ENCODE measurements at places on chromosomes 1 and 21.

GRCh38 chr1:10881046-10881445, 84.6 kb upstream of the CASZ1 start:
- no peak for DNase-seq

- no peak for DNase-seq
Measured at GRCh38 chr21:41387042-41387819, 25.4 kb downstream of the MX2 start.

DNA sequence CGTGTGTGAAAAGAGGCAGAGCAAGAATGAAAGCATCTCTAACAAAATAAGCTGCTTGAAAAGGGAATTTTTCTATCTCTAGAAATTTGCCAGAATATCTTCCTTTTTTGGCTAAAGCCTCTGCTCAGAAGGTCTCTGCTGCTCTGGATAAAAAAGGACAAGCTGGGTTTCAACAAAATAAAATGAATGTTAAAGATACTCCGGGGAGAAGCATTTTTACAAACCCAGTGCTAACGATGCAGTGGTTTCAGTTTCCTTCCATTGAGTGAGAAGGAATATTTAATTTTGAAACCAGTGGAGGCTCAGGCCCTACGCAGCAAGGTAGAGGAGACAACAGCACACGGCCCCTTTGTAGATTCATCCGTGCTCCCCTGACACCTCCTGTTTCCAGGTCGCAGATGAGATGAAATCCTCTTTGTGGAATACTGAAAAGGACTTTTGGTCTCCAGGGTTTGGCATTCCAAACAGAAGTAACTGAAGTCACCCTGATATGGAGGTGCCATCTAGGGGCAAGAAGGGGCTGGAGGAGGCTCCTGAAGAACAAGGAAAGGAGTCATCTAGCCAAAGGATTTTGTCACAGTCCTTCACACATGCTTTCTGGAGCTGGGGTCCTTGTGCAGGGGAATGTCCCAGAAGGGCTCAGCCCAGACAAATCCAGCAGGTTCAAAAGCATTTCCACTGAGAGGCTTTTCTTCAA, 65.7 kb upstream of the SYT6 start:
- DNase-seq = no peak

GRCh38 chr1:2373551-2374251, 17.7 kb downstream of the MORN1 start:
- no peak for DNase-seq

DNA sequence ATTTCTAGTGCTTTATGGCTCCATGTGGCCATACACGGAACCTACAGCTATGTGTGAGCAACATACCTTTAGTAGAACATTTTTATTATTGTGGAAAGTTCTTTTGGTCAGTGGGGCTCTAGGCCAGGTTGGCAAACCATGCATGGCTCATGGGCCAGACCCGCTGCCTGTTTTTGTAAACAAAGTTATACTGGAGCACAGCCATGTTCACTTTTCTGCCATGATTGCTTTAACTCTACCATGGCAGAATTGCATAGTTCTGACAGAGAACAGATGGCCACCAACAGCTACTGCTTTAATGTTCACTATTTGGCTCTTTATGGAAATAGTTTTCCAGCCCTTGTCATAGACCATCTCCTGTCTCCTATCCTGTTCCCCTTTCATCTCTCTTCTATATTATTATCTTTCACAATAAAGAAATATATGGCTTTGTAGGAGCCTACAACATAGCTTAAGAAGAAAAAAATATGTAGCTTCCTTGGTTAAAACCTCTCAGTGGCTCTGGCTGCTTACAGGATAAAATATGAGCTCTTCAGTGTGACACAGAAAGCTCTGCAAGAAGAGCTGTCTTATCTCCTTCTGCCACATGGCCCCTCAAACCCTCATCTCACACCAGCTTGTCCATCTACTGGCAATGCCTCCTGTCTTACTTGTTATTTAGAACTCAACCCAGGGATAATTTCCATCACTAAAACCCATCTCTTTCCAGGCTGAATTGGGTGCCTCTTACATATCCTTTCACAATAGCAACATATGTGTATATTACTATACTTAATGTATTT, 54.6 kb upstream of the RWDD3 start:
- no peak for DNase-seq

- DNase-seq = peak; percentile 89
Measured at GRCh38 chr1:212608392-212608958, at the start of gene ATF3. Gene ATF3, plus strand, starts transcription at chr1:212608761. Its CDS starts 6,261 bp downstream, at chr1:212615022.

- no peak for DNase-seq
Measured at GRCh38 chr1:945688-946556, 13.1 kb downstream of the NOC2L start.

GRCh38 chr21:40882192-40882915, 35.4 kb upstream of the DSCAM start:
- no peak for DNase-seq

DNA sequence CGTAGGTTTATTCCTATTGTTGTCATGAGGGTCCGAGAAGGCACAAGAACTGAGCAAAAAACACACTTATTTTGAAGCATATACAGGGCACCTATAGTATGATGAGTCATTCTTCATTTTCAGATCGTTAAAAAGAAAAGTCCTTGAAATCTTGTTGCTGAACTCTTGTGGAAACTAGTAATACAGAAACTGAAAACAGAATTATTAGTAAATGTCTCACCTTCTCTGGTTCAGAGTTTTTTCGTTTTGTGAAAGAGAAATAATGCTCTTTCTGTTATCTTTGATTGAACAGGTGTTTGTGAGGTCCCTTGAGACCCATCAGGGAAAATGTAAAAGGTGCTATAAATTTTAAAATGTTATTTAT, 102.0 kb upstream of the COA6 start:
- DNase-seq = no peak

DNA sequence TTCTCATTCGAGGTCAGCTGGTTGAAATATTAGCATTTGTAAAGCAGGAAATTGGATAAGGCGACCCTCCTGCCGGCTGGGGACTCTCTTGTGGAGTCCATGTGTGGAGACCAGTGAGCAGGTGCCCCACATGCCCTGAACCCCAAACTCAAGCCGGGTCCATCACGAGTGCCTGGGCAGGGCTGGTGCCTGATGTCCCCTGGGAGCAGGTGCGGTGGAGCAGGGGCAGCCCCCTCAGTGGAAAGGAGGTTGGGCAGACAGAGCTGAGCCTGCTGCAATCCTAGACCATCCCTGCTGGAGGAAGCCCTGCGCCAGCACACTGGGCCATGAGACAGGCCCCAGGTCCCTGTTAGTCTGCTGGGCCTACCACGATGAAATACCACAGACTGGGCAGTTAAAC, 395.6 kb downstream of the NPHP4 start:
- no peak for DNase-seq

DNA sequence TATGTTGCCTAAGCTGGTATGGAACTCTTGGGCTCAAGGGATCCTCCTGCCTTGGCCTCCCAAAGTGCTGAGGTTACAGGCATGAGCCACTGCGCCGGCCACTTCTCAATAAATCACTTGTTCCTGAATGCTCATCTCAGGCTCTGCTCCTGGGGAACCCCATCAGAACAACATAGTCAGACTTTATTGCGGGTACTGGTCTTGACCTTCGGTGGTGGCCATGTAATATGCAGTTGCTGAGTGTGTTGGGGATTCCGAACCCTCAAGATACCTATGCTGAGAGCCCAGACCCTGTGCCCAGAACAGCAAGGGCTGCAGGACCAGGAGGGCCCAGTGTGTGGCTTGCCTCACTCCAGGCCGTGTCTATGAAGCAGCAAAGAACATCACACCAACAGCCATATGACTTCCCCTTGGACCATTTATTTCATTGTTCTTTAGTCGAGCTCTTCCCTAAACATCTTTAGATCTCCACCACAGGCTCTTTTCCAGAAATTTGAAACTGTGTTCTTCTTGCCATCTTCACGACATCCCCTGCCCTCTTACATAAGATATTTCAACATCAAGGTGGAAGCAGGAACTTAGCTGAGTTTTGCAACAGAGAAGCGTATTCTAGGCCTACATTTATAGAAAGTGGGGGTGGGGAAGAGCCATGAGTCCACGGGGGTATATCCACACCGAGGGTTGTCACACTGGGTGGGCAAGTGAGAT, 12.7 kb upstream of the SDHB start:
- no peak for DNase-seq

GRCh38 chr1:167322483-167322882, 101.8 kb downstream of the POU2F1 start:
- DNase-seq = no peak

GRCh38 chr1:85602571-85602970, 22.0 kb downstream of the CCN1 start:
- DNase-seq = no peak

- no peak for DNase-seq
Measured at GRCh38 chr1:97913506-97914139, 7.2 kb downstream of the DPYD start.

DNA sequence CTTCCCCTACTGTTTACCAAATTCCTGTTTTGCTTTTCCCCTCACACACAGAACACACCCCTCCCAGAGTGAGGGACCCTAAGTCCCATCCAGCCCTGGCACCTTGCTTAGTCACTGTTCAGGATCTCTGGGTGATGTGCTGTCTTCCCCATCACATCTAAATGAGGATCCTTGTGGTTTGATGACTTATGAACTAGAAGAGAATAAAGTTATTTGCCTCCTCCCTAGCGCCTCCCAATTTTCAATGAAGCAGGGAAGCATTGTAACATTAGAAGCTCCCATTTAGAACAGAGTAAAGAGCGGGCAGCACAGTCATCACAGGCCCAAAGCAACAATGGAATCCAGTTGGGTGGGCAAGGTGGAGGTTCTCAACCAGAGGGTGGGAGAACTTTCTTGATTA, 27.0 kb downstream of the DISC1 start:
- no peak for DNase-seq

- peak; percentile 44 for DNase-seq
Measured at GRCh38 chr21:34029743-34030528, 43.4 kb upstream of the MRPS6 start.

GRCh38 chr1:178633056-178633455, 92.0 kb upstream of the RALGPS2 start:
- no peak for DNase-seq

DNA sequence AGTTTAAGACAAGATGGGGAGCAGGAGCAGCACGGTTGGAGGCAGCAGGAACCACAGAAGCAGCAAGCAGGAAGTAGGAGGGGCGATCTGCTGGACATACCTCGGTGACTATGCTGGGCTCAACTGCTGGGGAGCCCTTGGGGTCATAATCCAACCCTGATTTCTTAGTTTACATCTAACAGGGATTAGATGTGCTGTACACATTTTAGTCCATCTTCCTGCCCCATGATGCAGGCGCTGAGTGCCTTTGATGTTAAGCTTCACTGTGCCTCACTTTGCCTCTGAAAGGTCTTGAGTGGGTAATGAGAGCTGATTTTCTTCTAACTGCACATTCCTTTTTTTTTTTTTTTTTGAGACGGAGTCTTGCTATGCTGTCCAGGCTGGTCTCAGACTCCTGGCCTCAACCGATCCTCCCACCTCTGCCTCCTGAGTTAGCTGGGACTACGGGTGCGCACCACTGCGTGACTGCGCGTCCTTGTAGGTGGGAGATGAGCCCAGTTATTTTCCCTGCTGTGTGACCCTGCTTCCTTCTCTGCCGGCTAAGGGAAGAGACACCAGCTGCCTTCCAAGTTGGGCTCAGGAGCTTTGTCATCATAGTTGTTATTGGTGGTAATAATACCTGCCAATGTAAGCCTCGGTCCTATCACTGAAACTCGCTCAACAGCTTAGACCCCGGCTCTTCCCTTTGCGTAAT, 1.1 kb upstream of the RCAN3 start:
- DNase-seq = no peak

DNA sequence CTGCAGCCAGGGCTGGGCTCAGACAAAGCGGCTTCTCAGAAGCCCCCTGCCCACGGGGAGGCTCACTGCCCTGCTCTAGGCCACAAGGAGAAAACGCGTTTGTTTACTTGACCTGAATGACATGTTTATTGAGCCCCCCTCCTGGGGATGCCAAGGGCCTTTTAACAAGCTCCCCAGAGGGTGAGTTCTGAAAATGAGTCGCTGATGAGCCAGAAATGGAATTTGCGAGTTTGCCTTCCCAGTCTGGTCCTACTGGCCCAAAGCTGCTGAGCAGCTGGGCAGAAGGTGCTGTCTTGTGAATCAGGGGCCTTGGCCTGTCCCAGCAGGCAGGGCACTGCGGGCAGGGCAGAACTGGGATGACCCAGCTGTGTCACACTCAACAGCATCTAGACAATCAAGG, 120.6 kb downstream of the SYF2 start:
- DNase-seq = no peak

DNA sequence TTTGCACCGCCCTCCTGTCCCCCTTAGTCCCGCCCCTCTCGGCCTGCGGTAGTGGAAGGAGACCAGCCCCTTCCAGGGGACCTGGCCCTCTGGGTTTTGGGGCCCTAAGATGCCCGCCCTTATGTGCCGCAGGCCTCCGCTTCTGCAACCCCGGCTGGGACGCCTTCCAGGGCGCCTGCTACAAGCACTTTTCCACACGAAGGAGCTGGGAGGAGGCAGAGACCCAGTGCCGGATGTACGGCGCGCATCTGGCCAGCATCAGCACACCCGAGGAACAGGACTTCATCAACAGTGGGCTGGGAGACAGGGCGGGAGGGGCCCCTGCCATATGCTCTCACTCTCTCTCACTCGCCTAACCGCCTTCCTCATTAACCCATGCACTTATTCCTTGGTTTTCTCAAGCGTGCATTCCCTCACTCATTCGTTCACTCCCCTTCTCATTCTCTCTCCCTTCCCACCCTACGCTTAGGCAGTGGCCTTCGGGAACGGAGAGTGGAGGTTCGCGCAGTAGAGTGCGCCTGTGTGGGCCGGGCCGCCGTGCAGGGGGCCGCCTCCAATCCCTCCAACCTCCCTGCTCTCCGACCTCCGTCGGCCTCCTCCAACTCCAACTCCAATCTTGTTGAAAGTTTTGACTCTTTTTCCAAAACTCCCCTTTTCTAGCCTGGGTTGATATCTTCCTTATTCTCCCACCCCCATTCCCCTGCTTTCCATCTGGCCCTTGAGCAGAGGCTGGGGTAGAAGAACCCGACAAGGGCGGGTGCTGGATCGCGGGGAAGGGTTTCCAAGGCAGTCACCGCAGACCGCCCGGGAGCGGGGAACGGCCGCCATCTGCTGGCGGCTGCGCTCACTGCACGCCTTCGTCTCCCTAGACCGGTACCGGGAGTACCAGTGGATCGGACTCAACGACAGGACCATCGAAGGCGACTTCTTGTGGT, 15.2 kb downstream of the BCAN start:
- DNase-seq = peak; percentile 67

DNA sequence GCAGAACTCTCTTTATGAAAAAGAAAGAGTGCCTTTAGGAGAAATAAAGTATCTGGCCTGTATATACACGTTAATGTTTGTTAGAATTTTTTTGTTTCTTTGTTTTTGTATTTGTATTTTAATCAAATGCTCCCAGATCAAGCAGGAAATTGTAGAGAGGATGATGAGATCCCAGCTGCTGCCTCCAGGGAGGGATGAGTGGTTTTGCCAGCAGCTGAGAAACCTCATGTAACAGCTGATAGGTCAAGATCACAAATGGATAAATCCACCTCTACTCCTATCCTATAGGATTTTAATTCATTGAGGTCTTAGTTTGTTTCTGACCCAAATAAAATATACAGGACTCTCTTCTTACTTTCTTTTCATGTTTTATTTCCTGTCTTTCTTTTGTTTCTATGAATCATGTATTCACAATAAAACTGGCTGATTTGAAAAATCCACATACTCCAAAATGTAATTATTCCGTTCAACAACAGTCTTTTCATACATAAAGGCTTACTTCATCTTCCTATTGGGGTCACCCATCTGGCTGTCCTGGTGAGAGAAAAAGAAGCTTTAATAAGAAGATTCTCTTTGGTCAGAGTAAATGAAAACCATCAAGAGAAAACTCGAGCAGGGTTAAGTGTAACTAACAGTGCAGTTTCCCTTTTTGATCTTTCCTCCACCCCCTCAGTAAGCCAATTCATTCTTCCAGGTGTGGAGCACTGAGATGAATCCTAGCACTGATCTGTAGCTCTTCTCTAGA, 129.3 kb upstream of the PLPPR5 start:
- no peak for DNase-seq
